ENCODE measurements at places on chromosomes 3 and 15.

DNA sequence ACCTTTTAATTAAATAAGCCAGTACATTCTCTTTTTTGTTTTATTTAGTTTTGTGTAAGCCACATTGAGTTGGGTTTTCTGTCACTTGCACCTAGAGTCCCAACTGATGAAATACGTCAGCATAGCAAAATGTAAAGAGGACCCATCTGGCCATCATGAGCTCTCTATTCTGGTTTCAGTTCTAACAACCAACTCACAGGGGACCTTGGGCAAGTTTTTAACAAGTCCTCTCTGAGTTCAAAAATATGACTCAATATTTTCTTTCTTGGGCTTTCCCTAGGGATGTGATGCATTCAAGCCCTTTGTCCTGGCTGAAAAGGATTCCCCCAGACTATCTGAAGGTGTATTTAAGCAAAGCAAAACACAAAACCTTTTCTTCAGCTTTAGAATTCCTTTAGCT, 32.9 kb downstream of the PLCH1 start:
- no peak for DNase-seq

DNA sequence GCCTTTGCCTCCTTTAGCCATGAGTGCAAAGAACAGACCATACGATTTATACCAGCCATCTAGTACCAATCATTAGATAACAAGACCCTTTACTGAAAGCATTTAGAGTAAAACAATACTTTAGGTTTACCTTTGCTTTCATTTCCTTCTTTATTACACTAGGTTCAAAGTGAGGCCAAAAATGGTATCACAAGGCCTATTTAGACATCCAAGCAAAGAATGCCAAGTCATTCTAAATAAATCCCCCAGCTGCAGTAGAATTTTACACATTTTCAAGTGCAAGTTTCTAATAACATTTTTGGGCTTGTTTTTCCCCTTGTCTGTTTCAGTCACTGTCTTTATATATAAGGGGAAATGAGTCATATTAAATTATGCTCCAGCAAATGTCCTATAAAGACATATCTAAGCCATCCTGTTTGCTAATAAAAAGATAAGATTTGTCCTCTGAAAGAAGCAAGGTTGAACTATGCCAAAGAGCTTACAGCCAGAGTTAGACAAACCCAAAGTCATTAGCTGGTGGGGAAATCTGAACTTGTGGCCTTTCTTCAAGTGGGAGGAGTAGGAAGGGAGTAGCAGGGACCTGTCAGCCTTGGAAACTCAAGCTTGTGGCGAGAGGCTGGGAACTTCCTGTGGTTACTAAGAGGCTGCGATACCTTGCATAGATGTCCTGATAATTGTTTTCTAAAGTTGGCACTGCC, 232.7 kb downstream of the MECOM start:
- DNase-seq: no peak

DNA sequence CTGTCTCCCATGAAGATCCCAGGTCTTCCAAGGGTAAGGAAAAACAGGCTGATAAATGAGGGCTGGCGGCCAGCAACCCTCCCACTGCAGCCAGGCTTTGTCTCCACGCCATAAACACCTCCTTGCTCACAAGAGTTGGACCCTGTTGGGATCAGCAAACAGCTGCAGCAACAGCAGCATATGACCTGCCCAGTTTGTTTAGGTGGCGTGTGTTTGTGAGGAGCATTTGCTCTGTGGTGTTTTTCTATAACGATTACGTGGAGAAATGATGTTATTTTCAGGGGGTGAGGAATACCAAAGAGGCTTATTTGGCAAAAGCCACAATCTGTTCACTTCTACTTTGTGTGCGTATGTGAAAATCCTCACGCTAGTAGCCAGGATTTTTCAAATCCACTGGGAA, 58.5 kb downstream of the RFTN1 start:
- no peak for DNase-seq

DNA sequence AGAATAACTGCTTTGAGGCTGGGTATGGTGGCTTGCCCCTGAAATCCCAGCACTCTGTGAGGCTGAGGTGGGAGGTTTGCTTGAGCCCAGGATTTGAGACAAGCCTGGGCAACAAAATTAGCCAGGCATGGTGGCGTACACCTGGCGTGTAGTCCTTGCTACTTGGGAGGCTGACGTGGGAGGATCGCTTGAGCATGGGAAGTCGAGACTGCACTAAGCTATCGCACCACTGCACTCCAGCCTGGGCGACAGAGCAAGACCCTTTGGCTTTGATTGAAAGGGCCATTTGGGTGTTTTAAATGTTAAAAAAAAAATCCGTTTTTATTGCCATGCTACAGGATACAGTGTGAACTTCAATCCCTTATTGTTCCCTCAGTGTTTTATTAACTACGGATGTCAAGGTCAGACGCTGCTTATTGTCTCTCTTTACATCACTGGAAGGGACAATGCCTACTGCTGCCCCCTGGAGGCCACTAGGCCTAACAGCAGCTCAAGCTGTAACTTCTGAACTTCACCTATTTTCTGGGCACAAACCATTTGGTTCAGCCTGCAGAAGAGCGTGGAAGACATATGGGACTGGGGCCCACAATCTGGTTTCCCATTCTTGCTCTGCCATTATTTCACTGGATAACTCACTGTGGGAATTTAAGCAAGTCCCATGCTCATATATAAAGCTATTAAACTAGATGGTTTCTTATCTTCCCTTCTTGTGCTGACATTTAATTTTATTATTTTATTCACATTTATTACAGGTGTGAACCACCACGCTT, 15.3 kb upstream of the IREB2 start:
- peak; percentile 39 for DNase-seq

DNA sequence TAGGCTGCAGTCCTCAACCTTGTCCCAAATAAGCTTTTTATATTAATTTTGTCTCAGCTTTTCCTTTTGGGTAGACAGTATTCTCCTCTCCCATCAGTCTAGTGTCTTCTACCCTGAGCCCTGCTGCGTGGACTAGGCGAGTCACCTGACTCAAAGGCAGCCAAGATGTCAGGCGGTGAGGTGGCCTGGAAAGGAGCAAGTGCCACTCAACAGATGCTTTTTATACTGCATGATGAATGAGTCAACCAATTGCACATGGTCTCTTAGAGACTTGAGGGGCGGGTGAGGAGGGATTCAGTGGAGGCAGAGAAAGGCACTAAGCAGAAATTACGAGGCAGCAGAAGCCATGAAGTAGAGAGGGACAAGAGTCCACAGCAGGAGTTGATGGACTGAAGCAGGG, 95.9 kb downstream of the FRMD4B start:
- DNase-seq: no peak

DNA sequence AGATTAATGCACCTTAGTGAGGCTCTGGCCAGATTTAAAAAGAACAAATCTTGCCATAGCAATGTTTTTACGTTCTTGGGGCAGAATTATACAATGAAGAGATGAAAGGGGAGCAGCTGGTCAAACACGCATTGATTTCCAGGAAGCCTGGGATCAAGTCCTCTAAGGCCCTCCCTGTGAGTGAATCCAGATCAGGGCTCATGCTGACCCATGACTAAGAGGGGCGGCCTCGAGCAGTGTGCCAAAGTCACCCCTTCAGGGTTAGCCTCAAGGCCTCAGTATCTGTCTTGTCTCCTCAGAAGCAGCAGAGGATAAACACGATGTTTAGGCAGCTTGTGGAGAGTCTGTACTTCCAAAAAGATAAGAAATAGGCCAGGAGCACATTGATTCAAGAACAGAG, 9.3 kb upstream of the RBP1 start:
- no peak for DNase-seq

DNA sequence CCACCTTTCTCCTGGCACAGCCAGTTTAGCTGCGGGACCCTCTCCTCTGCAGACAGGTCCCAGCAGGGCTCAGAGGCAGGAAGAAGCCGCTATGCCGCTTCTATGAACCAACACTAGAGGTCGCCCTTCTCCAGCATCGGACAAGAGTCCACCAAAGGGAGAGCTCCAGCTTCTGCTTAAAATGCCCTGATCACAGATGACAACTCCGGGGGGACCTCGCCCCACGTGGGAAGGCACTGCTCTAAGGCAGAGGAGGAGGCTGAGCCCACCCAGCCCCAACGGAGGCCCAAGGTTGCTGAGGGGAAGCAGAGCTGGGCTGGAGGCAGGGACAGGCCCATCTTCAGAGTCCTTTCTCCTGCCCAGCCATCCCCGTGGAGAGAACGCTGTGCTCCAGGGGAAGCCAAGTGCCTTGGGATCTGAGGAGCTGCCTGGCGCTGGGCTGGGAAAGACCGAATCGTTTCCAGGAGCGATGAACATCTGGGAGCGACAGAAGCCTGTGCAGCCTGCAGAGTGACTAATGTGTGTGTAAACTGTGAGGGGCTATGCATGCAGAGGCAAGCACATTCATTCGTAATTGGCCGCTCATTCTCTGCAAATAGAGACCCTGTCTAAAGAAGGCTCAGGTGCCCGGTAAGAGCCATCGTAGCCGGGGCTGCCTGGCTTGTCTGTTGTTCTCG, 43.5 kb upstream of the BDH1 start:
- DNase-seq: peak; percentile 85

DNA sequence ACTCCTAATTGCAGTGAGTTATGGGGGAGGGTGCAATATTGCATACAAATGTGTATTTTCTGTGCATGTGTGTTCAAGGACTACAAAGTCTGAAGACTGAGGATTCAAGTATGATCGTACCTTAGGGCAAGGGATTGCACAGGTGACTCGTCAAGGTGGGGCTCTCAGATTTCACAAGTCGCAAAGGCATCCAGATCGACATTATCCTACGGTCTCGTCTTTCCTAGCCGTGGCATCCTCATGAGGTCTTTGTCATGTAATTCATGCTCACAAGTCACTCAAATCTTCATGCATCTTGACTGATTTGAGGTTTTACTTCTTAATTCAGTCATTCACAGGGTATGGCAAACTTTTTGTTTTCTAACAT, 191.4 kb upstream of the HES1 start:
- DNase-seq: no peak

DNA sequence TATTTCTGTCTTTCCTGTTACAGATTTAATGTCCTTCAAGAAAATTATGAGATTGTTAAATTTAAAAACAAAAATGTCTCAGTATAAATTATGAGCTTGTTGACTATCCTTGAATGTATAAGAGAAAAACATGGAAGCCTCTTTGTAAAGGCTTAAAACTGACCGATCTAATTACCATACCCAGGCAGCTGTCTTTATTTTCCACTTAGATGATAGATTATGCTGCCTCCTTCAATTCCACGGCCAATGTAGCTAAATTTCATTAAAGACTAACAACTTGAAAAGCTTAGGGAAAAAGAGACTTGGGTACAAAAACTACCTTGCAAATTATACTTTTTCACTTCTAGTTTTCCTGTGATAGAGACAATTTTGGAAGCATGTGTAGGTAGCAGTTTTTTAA, 88.3 kb downstream of the ATP10A start:
- no peak for DNase-seq

GRCh38 chr3:154584974-154585373, 155.0 kb upstream of the GPR149 start:
- DNase-seq: no peak

- DNase-seq: no peak
Measured at GRCh38 chr3:33174711-33175414, 43.7 kb downstream of the SUSD5 start.

DNA sequence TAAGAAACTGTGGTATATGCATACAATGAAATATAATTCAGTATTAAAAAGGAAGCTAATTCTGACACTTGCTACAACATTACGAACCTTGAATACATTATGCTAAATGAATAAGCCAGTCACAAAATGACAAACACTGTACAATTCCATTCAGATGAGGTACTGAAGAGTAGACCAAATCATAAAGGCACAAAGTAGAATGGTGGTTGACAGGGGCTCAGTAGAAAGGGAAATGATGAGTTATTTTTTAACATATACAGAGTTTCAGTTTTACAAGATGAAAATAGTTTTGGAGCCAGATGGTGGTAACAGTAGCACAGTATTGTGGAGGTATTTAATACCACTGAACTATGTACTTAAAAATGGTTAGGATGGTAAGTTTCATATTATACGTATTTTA, 254.6 kb upstream of the RBMS3 start:
- DNase-seq: no peak

GRCh38 chr3:152841131-152841530, 6.2 kb downstream of the P2RY1 start:
- no peak for DNase-seq

GRCh38 chr3:11250902-11251806, 21.0 kb upstream of the ATG7 start:
- DNase-seq: no peak

- DNase-seq: no peak
Measured at GRCh38 chr15:81297147-81297572, 26.8 kb downstream of the STARD5 start.

DNA sequence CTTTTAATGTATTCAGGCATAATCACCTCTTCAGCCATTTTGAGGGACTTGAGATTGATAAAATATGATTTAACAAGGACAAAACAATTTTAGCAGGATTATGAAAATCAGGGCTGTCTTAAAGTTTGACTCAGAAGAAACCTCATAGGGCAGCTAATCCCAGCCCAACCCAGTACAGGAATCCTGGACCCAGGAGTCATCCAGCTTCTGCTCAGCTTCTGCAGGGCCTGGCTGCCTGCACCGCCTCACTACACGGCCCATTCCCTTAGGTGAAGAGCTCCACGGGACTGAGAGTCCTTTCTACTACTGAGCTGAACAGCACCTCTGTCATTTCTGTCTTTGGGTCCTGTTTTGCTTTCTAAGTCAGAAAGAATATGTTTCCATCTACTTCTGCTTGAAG, 37.5 kb downstream of the ARHGAP31 start:
- DNase-seq: no peak

DNA sequence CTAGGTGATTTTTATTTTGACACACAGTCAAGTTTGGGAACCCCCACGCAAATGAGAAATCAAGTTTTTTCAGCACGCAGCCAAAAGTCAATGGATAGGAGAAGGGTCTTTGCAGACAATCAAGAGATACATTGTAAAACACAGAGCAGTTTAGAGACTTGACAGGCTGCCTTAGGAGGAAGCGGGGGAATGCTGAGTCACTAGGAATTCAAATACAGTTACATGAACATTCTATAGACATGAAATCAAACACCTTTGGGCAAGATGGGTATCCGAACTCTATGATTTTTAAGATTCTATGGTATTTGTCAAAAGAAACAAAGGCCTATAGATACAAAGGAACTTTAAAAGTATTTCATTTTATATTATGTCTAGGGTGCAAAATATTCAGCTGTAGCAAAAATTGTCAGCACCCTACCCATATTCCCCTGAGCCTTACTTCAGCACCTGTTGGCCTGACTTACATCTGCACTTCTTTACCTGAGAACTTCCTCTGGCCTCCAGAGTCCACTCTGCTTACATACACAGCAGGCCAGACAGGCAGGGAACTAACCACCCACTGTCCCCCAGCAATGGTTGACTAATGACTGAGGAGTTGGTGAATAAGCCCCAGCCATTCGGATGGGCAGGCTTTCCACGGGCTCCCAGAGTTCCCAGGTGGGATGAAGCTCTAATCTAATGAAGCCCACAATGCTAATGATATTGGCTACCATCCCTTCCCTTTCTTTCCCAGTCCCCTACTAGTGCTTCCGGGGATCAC, 289.3 kb upstream of the RORA start:
- no peak for DNase-seq

- DNase-seq: no peak
Measured at GRCh38 chr3:49006408-49007067, 653 bp upstream of the WDR6 start.

DNA sequence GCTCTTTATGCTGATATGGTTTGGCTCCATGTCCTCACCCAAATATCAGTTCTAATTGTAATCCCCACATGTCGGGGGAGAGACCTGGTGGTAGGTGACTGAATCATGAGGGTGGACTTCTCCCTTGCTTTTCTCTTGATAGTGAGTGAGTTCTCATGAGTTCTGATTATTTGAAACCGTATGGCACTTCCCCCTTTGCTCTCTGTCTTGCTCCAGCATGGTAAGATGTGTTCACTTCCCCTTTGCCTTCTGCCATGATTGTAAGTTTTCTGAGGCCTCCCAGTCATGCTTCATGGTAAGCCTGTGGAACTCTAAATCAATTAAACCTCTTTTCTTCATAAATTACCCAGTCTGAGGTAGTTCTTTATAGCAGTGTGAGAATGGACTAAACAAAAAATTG, 107.6 kb downstream of the IMPG2 start:
- no peak for DNase-seq

Measured in GM12891 (cell line).